NCI-H526 (cell line): ENCODE measurements at places on chromosomes 2 and 18.

DNA sequence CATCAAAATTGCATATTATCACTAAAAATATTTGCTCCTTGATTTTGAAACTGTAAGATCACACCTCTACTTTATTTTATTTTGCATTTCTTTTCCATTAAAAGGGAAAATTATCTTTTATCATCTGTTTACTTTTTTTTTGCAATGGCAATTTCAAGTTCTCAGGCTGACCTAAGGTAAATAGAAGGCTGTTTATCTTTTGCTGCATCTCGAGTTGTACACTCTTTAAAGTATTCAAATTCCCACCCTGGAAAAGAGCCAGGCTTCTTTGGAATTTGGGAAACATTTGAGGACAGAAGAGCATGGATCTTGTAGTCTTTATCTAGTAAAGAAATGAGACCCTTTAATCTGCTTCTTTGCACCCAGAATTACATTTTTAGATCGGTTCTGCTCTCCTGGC lies 645.7 kb downstream of the SLC4A3 start:
- DNase-seq, result no peak

DNA sequence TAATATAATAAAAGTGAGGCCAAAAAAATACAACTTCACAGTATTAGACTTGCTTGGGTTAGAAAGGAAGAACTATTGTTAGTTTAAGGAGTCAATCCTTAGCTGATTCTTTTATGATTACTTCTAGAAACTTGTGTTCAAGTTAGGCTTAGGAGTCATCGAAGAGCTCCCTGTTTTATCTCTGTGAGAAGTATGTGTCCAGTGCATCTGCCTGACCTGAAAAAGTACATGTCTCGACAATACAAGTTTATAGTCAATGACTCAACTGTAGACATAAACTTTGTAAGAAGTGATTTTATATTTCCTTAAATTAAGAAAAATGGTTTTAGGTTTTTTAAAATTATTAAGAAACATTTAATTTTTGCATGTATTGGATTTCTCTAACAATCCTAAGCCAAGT lies 571.2 kb downstream of the ZEB2 start:
- DNase-seq, result no peak

- no peak for DNase-seq
These were observed 220.9 kb downstream of the LDLRAD4 start for GRCh38 chr18:13439461-13439860.

GRCh38 chr18:70418546-70419311 lies 129.9 kb downstream of the SOCS6 start:
- no peak for DNase-seq

- no peak for DNase-seq
These were observed 355.0 kb downstream of the SS18 start for GRCh38 chr18:25735459-25735858.

DNA sequence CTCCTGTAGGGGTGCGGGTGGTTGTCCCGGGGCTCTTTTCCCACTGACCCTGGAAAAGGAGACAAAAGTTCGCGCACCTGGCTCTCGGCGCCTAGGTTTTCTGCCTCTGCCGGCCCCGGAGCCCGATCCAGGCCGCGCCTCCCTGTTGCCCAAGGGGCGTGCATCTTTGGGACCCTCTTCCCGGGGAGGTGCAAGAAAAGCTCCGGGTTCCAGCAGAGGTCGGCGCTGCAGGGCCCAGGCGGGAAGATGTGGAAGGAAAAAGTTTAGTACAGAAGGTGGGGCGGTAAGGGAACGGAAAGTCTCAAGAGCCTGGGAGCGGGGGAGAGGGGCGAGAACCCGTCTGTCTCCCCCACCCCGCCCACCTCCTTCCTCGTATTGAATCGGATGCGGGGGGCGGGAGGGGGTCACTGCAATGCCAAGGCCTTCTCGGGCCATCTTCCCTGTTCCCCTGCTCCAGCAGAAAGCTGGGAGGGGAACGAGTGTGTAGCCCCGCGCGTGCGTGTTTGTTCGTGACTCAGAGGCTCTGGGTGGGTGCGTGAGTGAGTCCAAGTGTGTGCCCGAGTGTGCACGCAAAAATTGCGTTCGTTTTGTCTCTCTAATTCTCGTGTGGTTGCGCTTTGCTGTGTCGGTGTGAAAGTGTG lies 6.3 kb upstream of the EN1 start:
- DNase-seq, result peak; percentile 11

DNA sequence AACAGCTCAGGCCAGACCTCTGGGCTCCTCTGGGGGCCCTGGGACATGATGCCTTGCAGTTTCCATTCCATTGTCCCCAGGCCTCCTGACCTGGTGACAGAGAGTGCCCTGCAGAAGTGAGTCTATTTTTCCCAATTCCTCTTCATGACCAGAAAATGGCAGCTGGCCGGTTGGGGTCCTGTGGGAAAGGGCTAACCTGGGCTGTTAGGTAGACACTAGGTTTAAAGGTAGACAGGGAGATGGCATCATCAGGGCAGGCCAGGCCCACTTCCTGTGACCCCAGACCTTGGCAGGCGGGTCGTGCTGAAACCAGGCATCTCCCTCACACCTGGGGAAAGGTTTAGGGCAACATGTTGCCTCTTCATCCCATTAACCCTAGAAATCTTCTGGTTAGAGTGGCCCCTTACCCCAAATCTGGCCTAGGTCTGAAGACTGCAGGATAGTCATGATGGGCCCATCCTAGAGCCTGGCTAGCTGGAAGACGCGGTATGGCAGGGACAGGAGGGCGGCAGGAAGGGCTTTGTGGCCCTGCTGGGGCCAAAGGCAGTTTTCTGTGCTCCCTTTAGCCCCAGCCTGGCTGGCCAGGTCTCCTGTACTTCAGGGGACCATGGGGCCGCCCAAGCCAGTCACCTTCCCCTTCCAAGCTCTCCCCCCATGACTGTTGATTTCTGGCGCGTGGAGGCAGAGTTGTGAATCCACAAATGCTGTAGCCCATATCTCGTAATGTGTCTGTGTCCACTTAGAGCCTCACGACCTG lies 10.1 kb downstream of the POMC start:
- DNase-seq, result no peak

- no peak for DNase-seq
These were observed 40.9 kb downstream of the RBBP8 start for GRCh38 chr18:22974001-22974400.

GRCh38 chr2:71798266-71799012 lies 345.1 kb downstream of the DYSF start:
- DNase-seq, result no peak

- no peak for DNase-seq
These were observed 27.1 kb downstream of the MTERF4 start for GRCh38 chr2:241074901-241075540.

DNA sequence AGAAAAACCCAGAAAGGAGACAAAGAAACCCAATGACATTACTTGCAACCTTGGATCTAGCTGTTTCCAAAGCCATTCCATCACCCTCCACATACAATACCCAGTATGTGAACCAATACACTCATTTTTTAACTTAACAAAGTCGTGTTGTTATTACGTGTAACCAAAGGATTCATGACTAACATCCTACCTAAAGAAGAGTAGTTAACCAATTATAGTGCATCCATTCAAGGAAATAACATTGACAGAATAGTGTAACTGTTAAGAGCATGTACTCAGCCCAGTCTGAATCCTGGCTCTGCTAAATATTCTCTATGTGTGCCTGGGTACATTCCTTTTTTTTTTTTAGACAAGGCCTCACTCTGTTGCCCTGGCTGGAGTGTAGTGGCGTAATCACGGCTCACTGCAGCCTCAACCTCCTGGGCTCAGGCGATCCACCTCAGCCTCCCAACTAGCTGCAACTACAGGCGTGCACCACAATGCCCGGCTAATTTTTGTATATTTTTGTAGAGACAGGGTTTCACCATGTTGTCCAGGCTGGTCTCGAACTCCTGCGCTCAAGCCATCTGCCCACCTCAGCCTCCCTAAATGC lies 9.9 kb downstream of the TLK1 start:
- no peak for DNase-seq

DNA sequence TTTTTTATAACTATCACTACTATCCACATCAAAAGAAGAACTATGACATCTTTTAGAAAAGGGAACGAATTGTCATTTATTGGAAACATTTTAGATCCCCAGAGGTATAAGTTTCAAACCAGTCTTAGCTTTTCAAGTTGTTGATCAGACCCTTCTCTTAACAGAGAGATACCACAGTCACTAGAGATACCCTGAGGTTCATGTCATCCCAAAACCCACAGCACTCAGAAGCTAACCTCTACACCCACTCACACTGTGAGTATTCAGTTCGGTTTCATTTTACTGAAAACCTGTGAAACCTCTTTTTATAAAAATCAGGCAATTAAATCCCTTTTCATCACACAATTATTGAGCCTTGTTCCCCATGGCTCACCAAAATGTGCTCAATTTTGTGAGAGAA lies 156.2 kb downstream of the DTNA start:
- no peak for DNase-seq

GRCh38 chr2:136149011-136149410 lies 31.1 kb upstream of the CXCR4 start:
- DNase-seq, result no peak

DNA sequence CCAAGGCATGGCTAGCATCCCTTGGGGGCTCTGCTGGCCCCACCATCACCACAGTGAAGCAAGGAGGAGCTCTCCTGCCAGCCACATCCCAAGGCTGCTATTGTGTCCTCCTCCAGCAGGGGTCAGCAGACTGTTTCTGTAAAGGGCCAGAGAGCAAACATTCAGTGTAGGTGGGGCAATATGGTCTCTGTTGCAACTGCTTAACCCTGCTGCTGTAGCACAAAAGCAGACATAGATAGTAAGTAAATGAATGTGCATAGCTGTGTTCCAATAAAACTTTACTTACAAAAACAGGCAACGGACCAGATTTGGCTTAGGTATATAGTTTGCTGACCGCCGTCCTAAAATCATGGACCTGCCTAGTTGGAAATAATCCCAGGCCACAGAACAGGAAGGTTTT lies 36.4 kb upstream of the ZBTB7C start:
- DNase-seq, result peak; percentile 84

DNA sequence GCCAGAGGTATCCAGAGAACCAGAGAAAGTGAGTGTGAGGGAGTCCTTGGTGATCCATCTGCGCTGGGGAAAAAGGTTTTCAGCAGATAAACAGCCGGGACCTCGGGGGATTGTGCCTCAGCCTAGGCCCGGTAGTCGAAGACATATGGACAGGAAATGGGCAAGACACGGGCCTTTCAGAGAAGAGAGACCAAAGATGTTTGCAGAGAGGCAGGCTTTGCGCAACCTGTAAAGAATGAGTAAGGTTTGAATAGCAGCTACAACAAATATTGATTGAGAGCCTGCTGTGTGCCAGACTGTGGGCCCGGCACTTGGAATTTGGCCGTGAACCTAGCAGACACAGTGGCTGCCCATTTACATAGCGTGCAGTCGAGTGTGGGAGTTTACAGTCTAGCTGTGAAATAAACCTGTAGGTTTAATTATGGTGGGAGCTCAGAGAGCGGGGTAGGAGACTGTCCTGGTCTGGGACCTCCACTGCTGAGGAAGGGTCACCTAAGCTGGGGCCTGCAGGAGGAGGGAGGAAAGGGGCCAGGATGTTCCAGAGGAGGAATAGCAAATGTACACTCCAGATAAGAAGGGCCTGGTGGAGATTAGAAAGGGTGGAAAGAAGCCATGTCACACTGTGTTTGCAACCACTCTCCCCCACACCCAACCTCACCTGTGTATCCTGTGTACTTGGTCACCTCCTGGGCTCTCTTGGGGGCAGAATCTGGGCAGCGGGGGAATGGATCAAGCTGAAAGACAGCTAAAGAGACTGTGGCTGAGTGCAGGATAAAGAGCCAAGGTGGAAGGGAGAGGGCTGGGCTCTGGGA lies 3.0 kb downstream of the SH2D6 start:
- DNase-seq, result peak; percentile 47

DNA sequence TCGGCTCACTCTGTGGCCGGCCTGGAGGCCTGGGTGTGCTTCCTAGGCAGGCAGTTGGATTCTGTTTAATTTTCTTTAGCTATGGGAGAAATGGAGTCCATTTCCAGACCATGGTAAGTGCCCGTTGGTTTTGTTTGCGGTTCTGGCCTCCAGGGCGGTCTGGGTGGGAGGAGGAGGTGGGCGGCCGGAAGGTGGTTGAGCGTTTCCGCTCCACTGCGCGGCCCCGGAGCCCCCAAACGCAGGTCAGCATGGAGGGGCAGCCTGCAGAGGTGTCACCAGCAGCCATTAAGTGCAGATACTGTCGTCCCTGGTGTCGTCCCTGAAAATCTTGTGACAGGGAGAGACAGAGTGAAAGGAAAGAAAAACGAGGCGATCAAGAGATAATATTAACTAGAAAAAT lies 303.9 kb downstream of the GBX2 start:
- no peak for DNase-seq

DNA sequence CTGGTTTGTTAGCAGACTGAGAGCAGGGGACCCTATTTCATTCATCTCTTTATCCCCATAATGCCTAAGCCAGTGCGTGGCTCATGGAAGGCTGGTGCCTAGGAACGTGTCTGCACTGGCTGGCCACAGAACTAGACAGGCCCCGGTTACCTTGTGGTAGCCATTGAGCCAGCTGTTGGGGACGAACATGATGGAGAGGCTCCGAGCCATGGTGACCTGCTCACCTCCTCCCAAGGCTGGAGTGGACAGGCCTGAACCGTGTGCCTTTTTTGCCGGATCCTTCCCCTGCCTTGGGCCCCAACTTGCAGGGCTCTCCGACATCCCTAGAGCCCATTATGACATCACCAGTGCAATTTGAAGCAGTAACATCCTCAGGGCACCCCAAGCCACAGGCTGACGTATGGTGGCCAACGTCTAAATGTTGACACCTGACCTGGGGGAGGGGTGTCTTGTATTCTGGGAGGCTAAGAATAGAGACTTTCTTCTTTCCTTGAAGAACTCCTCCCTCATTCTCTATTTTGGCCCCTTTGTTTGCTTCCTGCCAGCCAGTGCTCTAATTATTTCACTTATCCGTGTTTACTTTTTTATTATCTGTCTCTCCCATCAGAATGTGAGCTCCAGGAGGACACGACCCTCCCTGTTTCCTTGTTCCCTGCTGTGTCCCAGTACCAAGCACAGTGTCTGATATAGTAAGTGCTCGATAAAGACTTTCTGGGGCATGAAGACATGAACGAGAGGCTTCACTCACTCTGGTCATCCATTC lies 12.2 kb upstream of the DNPEP start:
- no peak for DNase-seq

DNA sequence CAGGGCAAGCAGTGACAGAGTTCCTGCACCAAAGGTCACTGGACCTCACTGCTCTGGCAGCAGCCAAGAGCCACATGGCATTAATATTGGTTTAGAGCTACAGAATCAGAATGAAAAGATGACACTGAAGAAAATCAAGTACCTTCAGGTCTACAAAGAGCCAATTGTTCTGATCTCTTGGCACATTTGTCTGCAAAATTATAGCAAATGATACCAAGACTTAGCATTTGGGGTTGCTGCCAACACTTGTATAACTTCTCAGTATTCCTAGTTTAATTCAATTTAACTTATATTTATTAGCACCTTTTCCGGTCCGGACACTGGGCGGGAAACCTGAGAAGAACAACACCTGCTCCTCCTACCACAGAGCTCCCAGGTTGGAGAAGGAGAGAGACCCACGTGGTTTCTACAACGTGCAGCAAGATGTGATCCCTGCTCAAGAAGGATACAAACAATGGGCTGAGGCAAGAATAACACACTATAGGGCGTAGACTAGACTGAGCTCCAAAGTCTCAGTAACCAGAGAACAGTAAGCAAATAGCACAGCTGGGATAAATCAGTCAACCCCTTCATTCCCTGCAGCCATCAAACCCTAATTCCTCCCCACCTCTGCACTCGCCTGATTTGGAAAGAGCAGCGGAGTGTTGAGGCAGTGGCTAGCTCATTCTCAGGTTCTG lies 2.4 kb downstream of the LRRC30 start:
- DNase-seq, result no peak
